ENCODE measurements at places on chromosomes 1 and 21.
A peak's percentile ranks its signal among the peaks of the same experiment; 100 is the strongest.

DNA sequence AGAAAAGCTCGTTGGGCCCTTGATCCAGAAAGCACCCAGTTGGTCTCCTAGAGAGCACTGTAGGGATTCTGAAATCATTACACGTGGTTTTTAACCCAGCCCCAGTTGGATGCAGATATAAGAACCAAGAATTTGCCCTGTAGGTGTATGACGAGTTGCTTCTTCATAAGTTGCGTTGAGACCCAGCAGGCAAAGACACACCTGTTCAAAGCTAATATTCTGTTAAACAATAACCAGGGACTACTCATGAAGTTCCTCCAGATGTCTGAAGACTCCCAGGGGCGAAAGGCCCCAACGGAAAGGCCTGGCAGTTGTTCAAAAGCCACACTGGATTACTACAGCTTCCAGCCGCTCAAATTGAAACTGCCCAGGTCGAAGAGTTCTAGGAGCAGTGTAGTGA, 88.6 kb upstream of the HNRNPU start:
- peak; percentile 47 for DNase-seq

DNA sequence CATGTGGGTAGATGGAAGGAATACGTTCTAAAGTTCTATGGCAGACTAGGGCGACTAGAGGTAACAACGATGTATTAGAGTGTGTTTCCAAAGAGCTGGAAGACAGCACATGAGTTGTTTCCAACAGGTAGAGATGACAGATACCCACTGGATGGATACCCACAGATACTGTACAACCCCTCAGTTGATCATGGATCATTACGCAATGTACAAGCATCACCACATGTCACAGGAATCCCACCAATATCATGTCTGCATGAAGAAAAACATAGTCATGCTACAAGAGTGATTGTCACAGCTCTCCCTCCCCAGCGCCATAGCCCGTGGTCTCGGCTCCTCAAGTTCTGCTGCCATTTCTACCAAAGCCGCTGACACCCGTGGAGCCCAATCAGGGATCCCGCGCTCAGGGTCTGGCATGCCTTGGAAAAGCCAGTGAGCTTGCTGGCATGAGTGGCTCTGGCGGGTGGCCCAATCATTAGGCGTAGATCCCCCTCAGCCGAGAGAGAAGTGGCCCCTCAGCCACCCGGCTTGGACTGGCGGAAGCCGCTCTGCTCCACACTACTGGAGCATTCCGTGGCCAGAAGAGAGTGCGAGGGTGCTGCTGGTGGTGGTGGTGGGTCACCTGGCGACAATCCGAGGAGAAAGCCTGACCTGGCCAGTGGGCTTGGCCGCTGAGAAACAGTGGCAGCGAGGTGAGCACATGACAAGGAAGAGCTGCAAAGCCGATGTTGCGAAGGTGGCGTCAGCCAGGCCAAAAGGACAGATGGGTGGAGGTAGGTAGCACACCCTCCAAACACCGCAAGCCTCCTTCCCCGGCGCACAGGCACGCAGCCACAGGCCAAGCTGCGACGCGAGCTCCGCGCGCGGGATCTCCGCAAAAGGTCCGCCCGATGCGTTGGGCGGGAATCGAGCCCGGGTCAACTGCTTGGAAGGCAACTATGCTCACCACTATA, 65.7 kb upstream of the FCGR2A start:
- DNase-seq, result peak; percentile 65

DNA sequence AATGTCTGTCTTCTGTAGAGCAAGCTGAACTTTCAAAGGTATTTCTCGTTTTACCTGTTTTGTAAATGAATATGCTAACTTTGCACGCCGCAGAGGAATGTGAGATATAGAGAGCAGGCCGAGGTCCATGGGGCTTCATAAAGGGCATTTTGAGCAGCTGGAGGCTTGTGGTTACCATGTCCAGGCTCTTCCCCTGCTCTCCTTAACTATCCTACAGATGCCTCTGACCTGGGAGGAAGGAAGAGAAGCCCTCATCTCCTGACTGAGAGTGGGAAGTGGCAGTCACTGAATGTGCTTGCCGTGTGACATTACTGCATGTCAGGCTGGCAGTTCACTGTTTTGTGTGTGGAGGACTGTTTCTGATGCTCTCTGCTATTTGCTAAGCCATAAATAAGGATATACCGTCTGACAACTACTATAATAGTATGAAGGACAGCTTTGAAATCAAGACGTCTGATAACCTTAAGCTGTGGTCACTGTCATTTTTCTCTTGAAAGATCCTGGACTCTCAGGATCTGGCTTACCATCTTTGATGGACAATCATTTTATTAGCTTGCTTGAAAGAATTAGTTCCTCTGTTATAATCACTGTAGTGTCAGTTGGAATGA, 92.2 kb downstream of the DYRK1A start:
- no peak for DNase-seq

DNA sequence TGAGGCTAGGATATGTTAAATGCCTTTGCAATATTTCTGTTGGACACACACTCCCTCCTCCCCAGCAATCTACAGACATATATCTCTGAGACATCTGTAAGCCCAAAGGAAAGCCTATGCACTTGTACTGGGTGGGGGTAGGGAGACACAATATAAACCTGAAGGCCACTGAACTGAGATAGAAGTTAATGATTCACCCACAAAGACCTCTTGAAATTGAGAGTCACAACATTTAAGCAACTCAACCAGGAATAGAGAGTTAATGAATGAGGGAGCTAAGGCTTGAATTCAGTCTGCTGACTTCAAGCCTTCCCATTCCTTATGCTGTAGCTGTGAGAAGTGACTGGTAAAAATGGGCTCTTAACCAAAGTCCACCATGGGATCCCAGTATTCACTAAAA, 5.0 kb downstream of the OR10J1 start:
- DNase-seq, result no peak

GRCh38 chr1:24878775-24879742, 51.0 kb downstream of the RUNX3 start:
- no peak for DNase-seq

- no peak for DNase-seq
Measured at GRCh38 chr1:119747451-119747850, 21.3 kb downstream of the HMGCS2 start.

DNA sequence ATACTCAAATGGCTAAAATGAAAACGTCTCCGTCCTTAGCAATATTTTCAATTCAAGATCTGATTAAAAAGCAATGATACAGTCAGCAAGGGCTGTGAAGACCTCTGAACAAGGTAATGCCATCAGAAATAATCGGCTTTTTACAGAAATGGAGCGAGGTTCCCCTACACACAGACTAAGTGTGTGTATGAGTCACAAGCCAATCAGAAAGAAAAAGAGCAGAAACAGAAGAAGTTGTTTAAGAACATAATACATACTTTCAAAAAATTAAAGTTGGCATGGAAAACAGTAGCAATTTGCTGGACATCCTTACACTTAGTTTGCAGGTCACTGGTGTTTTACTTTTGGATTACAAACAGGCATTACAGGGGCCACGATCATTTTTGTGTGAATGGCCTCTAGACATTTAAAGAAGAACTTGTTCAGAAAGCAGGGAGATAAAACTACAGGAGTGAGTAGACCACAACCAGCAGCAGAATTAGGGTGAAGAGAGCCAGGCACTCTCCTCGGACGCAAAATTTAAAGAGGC, 350.0 kb upstream of the RUNX1 start:
- DNase-seq, result no peak

- no peak for DNase-seq
Measured at GRCh38 chr21:23817337-23817736, 1789.9 kb downstream of the MRPL39 start.

- DNase-seq, result no peak
Measured at GRCh38 chr1:213340593-213340992, 289.6 kb downstream of the RPS6KC1 start.

GRCh38 chr1:240522122-240522822, 89.7 kb downstream of the GREM2 start:
- no peak for DNase-seq

GRCh38 chr21:36320421-36321324, 676 bp downstream of the MORC3 start:
- DNase-seq, result peak; percentile 80

GRCh38 chr1:205273551-205273982, 45.8 kb downstream of the TMCC2 start:
- DNase-seq, result peak; percentile 93

DNA sequence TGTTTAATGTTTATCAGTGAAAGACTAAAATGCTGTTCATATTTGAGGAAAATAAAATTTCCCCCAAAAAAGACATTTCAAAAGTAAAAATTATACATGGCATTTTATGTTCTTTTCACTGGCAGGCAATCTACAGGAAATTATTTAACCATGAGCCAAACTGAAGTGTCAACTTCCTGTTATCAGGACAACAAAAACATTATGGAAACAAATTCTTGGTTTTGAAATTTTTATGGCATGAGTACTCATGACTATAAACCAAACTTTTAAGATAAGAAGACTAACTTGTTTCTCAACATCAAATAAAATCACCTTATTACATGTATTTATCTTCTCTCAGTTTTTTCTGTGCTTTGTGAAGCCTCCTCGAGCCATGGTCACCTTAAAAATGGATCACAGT, 698.6 kb downstream of the LTN1 start:
- DNase-seq, result no peak

- DNase-seq, result peak; percentile 53
Measured at GRCh38 chr1:153566414-153567371, 1.0 kb upstream of the S100A2 start.

Data from GM13977 (cell line).